Activated T-cell treated with anti-CD3 and anti-CD28 coated beads for 24 hours (primary cell): ENCODE measurements at places on chromosomes 16 and 17.

DNA sequence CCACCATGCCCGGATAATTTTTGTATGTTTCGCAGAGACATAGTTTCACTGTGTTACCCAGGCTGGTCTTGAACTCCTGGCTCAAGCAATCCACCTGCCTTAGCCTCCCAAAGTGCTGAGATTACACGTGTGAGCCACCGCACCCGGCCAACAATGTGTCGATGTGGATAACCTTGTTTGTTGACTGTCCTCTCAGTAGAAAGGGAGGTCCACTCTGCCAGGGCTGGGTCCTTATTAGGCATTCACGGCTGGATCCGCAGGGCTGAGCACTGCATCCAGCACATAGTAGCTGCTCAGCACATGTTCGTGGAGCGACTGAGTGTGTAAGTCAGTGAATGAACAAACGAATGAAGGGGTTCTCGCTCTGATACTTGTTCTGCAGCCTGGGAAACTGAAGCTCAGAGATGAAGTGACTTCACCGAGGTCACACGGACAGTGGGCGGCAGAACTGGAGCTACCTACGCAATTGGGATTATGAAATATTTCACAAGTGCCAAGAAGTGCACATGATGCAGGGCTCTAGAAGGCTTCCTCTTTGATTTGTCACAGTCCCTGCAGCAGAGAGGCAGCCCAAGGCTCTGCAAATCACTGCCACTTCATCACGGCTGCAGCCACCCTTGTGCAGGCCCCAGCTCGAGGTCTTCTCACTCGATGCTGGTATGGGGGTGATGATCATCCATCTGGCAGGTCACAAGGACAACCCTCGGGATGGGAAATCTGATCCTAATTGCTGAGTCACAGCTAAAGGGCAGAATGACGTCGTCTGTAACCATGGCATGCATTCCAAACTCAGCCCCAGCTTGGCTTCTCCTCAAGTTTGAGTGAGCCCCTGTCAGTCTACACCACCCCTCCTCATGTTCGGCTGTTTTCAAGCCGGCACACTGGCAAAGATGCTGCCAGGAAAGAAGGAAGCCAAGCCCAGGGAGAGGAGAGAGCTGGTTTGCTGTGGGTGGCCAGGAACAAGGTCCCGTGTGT is 28.0 kb upstream of the SNN start:
- DNase-seq: no peak

DNA sequence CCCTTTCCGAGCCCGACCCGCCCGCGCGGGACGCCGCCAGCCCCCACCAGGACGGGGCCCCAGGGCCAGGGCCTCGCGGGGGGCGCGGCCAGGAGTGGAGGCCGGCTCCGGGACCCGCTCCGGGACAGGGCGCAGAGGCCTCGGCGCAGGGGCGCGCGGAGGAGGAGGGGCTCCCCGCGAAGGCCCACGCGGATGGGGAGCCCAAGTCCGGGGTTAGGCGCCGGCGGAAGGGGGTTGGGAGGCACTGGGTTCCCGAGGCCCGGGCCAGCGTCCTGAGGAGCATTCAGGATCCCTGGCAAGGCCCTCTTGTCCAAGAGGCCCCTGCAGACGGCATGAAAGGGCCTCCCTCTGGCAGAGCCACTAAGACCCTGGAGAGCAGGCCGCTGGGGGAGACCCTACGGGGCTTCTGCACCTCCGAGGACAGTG is 57.8 kb upstream of the CIBAR2 start:
- no peak for DNase-seq

DNA sequence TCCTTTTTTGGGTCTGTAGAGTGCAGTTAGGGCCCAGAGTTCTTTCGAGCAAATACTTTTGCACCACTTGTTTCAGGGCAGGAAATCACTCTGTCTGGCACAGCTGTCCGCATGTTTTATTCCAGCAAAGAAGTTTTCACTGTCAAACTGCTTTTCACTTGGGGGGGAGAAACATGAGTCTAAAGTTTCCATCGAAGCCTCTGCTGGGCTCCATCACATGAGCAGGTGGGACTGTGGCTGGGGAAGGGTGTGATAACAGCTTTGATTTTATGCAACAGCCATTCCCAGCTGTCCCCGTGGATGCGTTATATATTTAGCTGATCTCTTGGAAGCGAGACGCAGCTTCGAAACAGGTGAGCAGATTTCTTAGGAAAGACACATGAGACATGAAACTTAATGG is 288.6 kb downstream of the SNX29 start:
- no peak for DNase-seq

GRCh38 chr17:57068222-57068658 is 16.8 kb upstream of the AKAP1 start:
- no peak for DNase-seq

DNA sequence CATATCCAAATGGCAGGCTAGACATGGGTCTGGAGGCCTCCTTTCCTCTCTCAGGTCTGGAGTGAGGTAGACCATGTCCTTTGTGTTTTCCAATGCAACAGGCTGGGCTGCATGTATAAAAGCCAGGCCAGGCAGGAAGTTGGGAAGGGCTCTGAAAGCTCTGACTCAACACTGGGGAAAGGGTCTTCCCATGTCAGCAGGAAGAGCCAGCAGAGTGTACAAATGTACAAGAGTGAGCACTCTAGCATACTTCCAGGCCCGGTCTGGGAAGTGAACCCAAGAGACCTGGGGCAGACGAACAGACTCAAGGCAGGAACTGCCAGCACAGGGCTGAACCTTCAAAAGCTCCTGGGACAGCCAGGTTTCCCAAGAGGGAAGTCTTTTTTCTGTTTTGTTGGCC is 7.0 kb downstream of the ATPAF2 start:
- DNase-seq: no peak

DNA sequence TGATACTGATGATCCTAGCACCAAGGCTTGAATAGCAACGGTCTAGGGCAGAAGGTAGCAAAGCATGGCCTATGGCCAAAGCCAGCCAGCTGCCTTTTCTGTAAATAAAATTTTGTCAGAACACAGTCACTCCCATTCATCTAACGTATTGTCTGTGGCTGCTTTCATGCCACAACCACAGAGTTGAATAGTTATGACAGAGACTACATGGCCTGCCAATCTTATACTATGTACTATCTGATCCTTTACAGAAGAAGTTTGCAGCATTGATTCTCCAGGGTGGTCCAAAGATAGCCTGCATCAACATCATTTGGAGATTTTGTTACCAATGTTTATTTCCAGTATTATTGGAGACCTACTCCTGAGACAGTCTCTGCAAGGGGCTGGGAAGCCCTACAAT is 19.9 kb upstream of the MMD start:
- DNase-seq: no peak

GRCh38 chr16:50889746-50890145 is 147.9 kb downstream of the CYLD start:
- DNase-seq: no peak
